Type B pancreatic cell (in vitro differentiated cells): ENCODE measurements at places on chromosomes 1 and 21. TPM values are rescaled to one million over a fixed set of nuclear protein-coding genes. Genes with fewer than 3 reads are reported as not detected.

GPR52 gene
- total RNA-seq, result 0.43 and 0.94 TPM in 2 replicates

AQP10 gene
- 0.12 and 0.27 TPM in 2 replicates for total RNA-seq

SERINC2 gene
- 77.7 and 118 TPM in 2 replicates for total RNA-seq

YBEY gene
- 17.9 and 20.0 TPM in 2 replicates for total RNA-seq

OR2T33 gene
- not detected in 2 replicates for total RNA-seq

SPRR2B gene
- not detected in 2 replicates for total RNA-seq

LIX1L gene
- total RNA-seq, result 2.4 and 24.2 TPM in 2 replicates

TAS1R1 gene
- not detected in 2 replicates for total RNA-seq

LRRC8B gene
- 12.2 and 13.1 TPM in 2 replicates for total RNA-seq

DNA sequence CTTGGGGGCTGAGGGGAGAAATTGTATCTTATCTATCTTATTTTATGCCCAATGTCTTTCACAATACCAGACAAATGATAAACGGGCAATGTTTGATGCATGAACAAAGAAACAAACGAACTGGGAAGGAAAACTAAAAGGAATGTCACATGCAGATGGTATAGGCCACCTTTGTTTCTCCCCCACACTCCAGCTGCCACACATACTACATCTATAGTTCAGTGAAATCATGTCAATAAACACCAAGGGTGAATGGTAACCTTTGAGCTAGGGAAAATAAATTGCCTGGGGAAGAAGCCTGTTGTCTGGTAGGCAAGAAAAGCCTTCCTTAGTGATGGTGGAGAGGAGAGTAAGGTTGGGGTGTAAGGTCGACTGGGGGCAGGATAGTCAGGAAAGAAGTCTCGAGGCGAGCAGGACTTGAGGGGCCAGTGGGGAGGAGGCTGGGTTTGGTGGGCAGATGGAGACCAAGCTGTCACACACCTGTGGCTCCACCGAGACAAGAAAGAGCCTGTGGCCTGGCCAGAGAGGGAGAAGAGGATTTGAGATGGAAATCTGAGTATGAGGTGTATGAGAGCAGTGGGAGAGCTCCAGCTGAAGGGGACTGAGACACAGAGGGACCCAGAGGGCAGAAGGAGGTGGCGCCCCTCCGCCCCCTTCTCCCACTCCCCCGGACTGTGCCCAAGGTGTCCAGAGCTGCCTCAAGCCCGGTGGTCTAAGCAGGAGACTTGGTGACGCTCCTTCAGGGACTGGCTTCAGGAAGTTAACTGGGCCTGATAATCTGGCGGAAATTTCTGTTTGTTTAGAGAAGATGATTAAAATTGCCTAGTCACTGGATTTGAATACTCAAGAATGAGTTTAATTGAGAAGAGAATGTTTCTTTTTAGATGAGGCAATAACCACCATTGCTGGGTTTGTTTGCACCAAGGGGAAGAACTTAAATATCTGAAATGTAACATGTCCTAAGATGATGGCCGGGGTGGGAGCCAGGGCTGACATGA is 37.3 kb downstream of the ATF3 start:
- no peak for DNase-seq

DNA sequence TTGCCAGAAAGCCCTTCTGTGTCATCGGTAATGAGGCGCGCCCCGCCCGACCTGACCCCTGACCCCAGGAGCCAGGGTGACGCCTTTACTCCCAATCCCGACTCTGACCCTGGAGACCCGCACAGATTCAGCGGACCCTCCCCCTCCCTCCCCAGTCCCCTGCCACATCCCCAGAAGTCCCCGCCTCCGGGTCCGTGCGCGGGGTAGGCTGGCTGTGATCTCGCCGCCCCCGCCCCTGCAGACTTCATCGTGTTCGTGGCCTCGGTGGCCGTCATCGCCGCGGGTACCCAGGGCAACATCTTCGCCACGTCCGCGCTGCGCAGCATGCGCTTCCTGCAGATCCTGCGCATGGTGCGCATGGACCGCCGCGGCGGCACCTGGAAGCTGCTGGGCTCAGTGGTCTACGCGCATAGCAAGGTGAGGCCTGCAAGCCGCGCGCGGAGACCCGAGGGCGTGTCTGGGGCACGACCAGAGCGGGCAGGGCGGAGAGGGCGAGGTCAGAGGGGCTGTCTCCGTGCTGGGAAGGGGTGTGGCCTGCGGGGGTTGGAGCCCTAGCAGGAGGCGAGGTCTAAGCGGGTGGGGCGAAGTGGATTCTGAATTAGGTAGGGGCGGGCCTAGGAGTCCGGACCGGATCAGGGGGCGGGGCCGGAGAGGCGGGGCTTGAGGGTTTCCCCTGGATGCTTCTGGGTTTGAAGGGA is 34.8 kb downstream of the KCNQ4 start:
- no peak for DNase-seq

GRCh38 chr1:25031966-25032667 is 102.0 kb upstream of the RUNX3 start:
- no peak for DNase-seq

DNA sequence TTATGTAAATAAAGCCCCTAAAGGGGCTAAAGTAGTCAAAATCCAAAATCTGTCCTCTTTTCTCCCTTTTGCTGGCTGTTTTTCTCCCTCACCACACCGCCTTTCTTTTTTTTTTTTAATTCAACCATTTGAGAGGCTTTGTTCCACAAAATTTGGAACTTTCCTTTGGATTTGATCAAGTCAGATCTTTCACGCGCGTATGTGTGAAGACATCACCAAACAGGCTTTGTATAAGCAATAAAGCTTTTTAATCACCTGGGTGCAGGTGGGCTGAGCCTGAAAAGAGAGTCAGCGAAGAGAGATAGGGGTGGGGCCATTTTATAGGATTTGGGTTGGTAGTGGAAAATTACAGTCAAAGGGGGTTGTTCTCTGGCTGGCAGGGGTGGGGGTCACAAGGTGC is 5.3 kb upstream of the HPDL start:
- no peak for DNase-seq

- no peak for DNase-seq
Measured at GRCh38 chr1:68010090-68010489, 40.3 kb downstream of the DIRAS3 start.

- DNase-seq, result no peak
Measured at GRCh38 chr1:31488528-31488927, 75.5 kb downstream of the SERINC2 start.

DNA sequence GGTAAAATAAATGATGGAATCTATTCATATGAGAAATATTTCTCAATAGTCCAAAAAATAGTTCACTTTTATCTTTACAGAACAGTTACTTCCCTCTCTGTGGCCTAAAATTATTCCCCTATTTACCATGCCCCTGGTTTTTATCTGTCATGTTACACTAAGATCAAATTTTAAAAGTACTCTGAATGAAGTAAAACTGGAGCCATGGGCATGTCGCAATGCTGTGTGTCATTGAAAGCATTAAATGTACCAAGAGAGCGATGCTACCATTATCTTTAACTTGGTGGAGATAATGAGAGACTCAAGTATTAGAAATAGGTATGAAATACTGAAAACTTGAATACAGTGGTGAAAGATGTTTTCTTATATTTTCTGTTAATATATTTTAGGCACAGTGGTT is 146.2 kb downstream of the KCNT2 start:
- no peak for DNase-seq

- DNase-seq, result no peak
Measured at GRCh38 chr1:198950036-198950435, 311.2 kb downstream of the PTPRC start.

DNA sequence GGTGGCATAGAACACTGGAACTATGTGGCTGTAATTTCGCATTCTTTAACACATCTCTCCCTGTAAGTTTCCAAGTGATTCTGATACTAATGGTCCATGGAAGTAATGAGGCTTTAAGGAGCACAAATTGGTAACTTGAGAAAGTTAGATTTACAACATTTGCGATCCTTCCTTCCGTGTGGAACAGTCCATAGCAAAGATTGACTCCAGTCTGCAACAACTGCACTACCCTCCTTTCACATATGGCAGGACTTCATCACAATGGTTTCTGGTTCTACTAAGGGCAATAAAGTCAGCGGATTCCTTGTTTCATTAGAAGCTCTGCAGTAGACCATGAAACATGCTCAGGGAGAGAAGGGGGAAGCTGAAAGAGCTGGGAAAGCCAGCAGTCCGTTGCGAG is 261.2 kb downstream of the RGS7 start:
- DNase-seq, result no peak

GRCh38 chr1:92843046-92843423 is 11.2 kb downstream of the RPL5 start:
- DNase-seq, result no peak

DNA sequence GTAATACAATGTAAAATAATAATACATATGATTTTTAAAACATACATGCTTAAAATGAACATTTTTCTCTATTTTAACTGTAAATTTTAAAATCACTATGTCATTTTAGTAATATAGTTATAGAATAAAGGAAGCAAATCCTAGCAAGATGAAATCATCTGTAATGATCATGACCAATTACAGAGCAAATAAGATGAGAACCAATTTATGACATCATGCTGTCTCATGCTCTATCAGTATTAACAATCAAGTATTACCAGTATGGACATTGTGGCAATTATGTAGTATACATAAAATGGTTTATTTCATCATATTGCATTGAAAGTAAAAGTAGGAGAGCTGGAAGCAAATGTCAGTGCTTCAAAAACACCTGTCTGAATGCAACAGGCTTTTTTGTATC is 255.0 kb downstream of the VAV3 start:
- DNase-seq, result no peak

DNA sequence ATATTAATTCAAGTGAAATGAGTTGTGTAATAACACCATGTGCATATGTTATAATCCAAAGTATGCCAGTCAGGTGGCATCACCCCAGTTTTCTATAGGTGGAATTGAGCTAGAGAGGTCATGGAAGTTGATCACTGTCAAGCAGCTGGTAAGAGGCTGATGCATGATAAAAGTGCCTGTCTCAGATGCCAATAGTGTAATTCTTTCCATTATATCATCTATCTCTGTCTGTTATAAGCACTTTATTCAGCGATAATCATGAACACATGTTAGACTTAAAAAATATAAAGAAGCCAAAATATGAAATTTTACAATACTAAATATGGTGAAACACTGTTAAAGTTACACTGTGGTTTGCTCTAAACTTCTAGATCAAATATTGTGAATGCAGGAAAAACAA is 156.6 kb downstream of the DNM3 start:
- no peak for DNase-seq

DNA sequence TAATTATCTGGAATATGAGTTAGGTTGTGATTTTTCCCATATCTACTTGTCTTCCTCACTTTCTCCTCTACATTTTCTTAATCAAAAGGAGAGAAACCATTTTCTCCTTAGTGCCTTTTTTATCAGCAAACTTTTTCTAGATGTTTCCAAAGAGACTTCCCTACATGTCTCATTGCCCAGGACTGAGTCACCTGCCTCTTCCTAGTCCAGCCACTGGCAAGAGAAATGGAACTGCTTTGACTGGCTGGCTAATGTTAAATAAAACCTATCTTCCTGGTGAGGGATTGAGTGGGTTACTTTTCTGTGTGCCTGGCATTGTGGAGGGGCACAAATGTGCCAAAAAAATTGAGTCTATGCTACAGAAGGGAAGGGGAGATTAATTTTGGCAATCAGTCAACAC is 52.1 kb upstream of the CD5L start:
- no peak for DNase-seq

GRCh38 chr1:3746389-3746829 is 5.8 kb upstream of the CCDC27 start:
- DNase-seq, result no peak

- no peak for DNase-seq
Measured at GRCh38 chr1:245263529-245264095, 108.8 kb downstream of the KIF26B start.

DNA sequence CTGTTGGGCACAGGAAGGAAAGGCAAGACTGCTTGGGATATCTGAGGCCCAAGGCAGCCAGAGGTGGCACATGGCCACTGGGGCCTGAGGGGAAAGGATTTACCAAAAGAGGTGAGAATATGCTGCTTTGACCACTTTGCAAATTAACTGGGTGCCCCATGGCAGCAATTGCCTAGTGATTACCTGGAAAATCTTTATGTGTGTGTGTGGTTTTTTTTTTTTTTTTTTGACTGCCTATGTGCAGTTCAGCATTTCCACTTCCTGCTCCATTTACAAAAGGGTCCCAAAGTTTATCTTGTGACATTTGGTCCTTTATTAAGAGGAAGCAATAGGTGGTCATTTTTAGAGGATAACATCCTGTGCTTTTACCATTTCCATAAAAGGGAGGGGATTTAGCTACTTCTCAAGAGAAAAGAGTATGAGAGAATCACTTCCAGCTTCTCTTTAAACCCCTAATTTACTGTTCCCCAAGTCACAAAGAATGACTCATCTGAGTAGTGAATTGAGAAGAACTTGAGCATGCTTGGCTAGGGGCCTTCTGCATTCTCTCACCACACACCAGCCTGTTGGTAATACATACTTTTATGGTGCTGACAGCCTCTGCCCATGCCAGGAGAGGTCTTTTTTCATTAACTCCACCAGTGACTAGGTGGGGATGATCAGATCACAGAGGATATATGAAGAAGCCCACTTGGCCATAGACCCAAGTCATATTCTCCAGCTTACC is 52.1 kb downstream of the SYDE2 start:
- no peak for DNase-seq

DNA sequence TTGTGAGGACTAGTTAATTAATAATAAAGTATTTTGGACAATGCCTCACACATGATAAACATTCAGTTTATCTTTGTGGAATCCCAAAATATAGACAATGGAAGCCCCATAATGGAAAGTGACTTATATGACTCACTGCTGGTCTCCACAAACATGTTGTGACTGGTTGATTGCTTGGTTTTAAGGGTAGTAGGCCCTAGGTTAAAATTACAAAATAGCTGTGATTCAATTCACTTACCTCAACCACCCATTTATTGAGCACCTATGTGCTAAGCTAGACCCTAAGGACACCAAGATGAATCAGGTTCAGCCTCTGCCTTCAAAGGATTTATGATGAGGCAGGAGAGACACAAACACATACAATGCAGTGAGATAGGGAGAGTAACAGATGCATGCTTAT is 42.4 kb downstream of the KANK4 start:
- no peak for DNase-seq
